ENCODE measurements at places on chromosomes 12 and 14.

GRCh38 chr12:15225136-15225862 is 4.1 kb upstream of the RERG start:
- DNase-seq: peak; percentile 75

GRCh38 chr14:37145395-37145794 is 27.0 kb downstream of the SLC25A21 start:
- DNase-seq: peak; percentile 52

GRCh38 chr12:124173692-124174091 is 121.2 kb upstream of the RFLNA start:
- no peak for DNase-seq

- DNase-seq: no peak
Measured at GRCh38 chr14:98957211-98958047, 314.6 kb downstream of the BCL11B start.

All from HCEC 1CT (cell line).